Activated T-helper 17 cell treated with anti-CD3 and anti-CD28 coated beads, Interleukin-2, amount 50 U/mL, for 72 hours (primary cell): ENCODE measurements at places on chromosomes 12 and 14.
A peak's percentile ranks its signal among the peaks of the same experiment; 100 is the strongest.

DNA sequence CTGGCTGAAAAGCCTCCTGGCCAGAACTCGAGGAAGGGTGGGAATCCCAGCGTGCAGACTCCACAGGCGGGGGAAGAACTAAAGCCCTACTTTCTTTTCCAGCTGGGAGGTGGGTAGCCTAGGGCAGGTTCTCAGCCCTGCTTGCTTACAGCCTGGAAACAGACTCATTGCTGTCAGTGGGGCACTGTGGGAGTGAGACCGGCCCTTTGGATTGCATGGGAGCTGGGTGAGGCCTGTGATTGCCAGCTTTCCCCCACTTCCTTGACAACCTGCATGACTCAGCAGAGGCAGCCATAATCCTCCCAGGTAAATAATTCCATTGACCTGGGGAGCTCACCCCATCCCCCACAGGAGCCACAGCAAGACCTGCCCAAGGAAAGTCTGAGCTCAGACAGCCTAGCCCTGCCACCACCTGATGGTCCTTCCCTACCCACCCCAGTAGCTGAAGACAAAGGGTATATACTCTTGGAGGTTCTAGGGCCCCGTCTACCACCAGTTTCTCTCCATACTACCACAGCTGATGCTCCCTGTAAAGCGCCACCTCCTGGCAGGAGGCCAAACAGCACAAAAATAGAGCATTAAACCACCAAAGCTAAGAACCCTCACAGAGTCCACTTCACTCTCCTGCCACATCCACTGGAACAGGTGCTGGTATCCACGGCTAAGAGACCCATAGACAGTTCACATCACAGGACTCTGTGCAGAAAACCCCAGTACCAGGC, 294.1 kb downstream of the SEC23A start:
- no peak for ATAC-seq

DNA sequence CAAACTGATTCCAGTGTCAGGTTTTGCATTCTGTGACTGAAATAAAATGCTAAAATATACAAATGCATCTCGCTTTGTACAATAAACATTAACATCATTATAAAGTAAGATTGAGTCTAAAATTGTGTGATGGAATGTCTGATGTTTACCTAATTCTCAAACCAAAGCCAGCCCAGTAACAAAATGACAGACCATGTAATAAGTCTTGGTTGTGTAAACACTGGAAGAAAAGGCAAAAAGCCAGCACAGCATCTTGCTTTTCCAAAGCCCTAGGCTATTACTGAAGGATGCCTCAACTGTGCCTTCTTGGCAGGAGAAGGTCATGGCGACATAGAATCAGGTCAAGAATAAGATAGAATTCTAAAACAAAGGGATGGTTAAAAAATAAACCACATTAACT, 169.6 kb downstream of the EGLN3 start:
- ATAC-seq, result no peak

GRCh38 chr14:61475316-61475715, 153.9 kb downstream of the PRKCH start:
- no peak for ATAC-seq

DNA sequence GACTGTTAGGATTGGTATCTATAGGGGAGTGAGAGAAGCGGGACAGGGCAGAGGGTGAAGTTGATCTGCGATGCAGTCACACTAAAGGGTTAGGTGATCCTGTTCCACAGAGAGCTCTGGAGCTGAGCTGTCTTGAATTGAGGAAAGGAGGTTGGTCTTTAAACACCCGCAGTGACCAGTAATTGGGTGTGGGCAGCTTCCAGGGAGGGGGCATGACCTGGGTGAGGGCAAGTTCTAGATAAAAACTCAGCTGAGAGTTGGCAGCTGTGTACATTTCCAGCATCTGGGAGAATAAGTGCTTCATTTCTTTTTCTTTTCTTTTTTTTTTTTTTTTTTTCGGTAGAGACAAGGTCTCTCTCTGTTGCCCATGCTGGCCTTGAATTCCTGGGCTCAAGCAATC, 35.1 kb downstream of the RDH12 start:
- ATAC-seq, result no peak

DNA sequence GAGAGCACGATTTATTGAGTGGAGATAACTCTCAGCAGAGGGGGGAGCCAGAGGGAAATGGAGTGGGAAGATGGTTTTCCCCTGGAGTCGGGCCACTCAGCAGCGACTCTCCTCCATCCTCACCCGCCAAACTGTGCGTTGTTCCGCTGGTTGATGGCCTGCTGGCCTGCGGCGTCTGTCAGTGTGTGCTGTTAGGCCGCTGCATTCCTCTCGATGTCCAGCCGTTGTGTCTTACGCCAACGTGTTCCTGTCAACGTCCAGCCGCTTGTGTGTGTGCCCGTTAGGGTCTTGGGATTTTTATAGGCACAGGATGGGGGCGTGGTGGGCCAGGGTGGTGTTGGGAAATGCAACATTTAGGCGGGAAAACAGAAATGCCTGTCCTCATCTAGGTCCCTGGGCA, 69.2 kb downstream of the PTPRQ start:
- ATAC-seq, result no peak

GRCh38 chr14:24761141-24761540, 127.2 kb upstream of the GZMB start:
- no peak for ATAC-seq

- ATAC-seq, result no peak
Measured at GRCh38 chr12:51460519-51460918, 35.9 kb downstream of the SLC4A8 start.

DNA sequence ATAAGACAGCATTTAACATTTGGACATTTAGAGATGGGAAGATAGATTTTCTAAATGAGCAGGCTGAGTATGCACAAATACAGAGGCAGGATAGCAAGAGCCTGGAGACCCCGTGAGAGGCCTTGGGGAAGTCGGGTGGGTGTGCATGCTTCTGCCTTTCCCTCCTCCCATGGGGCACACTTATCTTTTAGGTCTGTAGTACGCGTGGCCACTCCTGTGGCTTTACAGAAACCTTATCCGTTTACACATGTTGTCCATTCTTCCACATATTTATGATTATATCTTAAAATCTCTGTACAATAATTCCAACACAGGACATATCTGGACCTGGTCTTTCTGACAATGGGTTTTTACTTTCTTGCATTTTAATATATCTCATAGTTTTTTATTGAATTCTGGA, 33.6 kb downstream of the GYS2 start:
- no peak for ATAC-seq

- ATAC-seq, result peak; percentile 85
Measured at GRCh38 chr12:116924558-116925453, 14.1 kb downstream of the FBXW8 start.

DNA sequence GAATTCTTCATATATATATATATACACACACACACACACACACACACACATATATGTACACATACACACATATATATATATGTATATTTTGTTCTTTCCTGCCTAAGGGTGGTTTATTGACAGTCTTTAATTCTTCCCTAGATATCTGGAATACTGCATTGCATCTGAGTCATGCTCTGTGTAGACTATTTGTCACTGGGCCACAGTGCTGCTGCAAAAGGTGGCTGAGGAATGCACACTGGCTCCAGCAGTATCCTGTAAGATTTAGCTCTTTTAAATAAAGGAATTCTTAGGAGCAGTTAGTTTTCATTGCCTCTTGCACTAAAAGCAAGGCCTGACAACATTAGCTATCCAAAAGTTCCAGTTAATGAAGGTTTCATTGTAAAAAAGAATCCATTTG, 200.9 kb downstream of the APAF1 start:
- no peak for ATAC-seq

DNA sequence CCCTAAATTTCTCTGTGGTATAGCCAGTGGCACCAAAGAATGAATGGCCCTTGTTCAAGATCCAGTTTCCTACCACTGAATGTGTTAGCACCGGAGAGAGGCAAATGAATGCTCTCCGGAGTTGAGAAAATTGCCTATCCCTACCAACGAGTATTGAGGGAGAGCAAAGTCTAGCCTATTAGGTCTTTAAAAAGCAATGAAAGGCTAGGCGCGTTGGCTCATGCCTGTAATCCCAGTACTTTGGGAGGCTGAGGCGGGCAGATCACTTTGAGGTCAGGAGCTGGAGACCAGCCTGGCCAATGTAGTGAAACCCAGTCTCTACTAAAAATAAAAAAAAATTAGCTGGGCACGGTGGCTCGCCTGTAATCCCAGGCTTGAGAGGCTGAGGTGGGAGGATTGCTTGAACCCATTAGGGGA, 898 bp upstream of the RAB15 start:
- ATAC-seq, result no peak

GRCh38 chr12:22459838-22460490, 84.4 kb downstream of the C2CD5 start:
- ATAC-seq, result peak; percentile 61

DNA sequence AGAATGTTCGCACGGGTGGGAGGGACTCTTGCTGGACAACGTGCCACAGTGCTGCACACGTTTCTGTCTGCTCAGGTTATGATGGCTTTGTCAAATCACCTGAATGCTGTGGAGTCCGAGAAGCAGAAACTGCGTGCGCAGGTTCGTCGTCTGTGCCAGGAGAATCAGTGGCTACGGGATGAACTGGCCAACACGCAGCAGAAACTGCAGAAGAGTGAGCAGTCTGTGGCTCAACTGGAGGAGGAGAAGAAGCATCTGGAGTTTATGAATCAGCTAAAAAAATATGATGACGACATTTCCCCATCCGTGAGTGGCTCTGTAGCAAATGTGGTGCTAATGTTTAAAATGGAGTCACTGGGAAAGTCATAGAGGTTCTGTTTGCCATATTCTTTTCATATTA, 28.5 kb downstream of the KLC1 start:
- ATAC-seq, result no peak

- ATAC-seq, result no peak
Measured at GRCh38 chr14:32364941-32365340, 35.8 kb downstream of the AKAP6 start.

GRCh38 chr12:69570545-69571399, 14.5 kb upstream of the CCT2 start:
- ATAC-seq, result peak; percentile 74

- ATAC-seq, result no peak
Measured at GRCh38 chr14:100786131-100786530, 39.8 kb upstream of the MEG3 start.

DNA sequence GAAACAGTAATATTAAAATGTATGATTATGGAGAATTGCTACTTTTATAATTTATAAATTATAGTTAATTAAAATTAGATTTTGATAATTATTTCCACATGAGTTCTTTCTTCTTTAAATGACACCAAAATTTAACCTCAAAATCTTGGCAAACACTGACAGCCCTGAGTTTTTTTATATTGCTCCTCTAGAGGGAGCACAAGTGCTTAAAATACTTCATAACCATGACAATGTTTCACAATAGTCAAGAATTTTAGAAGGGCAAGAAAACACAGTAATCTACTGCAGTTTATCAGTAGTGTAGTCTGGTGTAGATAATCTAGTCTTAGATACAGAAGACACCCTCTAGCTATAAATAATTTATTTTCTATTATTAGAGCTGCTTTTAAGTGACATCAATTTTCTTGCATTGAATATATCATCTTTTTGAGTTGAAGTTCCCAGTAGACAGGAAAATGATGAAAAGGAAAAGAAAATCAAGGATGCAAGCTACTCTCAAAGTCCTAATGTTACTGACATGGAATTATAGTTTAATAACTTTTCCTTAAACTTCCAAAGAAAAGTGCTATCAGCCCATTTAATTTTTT, 14.3 kb upstream of the PTGER2 start:
- peak; percentile 59 for ATAC-seq

- no peak for ATAC-seq
Measured at GRCh38 chr12:79920421-79921238, 14.3 kb downstream of the PPP1R12A start.

GRCh38 chr12:22100958-22101748, 55.1 kb downstream of the CMAS start:
- peak; percentile 74 for ATAC-seq

- ATAC-seq, result no peak
Measured at GRCh38 chr12:95731519-95731958, 59.0 kb downstream of the NTN4 start.

- ATAC-seq, result no peak
Measured at GRCh38 chr12:76765598-76765997, 1.7 kb downstream of the ZDHHC17 start.

DNA sequence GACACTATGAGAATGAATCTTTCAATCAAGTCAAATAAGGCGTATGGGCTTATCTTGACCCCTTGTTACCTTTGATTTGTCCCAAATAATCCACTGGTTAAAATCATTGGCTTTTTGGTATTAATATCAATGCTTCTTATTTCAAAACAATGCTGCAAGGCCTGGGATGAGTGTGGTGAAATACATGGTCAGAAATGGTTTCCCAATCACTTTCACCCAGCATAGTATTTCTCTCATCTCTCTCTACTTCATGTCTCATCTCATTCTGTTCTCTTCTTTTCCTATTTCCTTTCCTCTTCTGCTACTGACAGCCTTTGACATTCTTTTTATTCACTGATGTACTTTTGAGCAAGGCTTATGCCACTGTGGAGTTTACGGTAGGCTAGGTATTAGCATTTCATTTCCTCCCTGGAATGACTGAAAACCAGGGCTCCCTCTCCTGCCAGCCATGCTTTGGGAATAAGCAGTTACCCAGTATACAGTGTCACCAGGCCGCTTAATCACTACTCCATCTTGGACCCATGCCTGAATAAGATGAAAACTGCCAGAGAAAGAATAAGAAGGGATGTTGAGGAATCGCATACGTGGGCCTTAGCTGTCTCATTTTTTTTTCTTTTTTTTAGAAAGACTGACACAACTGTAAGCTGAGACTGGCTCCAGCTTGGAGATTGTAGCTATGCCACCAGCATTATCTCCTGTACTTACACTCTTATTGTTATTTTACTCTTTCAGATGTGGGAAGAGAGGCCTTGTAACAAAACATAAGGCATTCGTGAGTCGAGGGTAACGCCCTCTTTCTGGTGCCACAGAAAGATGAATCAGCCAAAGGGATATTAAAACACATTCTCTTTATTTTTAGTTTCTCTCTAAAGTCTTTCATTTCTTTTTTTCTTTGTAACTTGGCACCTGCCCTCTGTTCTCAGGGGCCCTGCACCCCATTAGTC, 53.5 kb downstream of the IGF1 start:
- no peak for ATAC-seq

DNA sequence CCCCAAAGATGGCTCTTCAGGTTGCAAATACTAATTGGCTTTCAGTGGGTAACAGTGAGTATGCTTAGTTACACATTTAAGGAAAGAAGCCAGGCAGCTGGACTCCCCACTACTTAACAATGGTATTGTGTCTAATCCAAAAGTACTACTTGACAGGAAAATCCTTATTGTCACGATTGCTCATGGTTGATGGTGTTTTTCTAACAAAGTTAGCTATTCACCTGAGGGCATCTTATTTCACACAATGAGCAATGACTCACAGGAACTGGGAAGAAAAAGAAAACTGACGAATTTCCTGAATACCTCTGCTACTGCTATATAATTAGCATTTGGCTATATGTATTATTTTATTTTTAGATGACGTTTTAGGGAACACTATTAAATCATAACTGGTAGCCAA, 33.4 kb upstream of the ALG10 start:
- no peak for ATAC-seq

DNA sequence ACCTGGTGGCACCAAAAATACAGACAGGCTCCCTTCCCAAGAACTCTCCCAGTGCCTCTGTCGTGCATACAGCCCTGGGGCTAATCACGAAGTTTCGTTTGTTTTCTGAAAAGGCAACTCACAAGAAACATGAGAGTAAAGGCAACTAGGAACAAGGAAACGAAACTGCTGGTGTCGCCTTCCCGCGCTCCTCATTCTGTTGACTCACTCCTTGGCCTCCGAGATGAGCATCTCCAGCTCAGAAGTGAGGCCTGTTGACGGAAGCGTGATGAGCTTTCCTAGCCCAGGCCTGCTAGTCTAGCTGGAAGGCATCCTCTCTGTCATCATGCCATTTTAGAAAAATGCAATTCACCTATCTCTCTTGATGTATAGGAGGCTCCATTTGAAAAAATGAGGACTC, 50.5 kb downstream of the TTC9 start:
- no peak for ATAC-seq

- no peak for ATAC-seq
Measured at GRCh38 chr14:78790271-78790670, 620.1 kb downstream of the NRXN3 start.
